ENCODE measurements at places on chromosomes 5 and 9. TPM values are rescaled to one million over a fixed set of nuclear protein-coding genes. Genes with fewer than 3 reads are reported as not detected.

The CDH10 gene
- total RNA-seq, result 15.8 TPM

The TOPORS gene
- 20.7 TPM for total RNA-seq

The INIP gene
- total RNA-seq, result 20.8 TPM

The FGD3 gene
- 1.1 TPM for total RNA-seq

The NFIB gene
- total RNA-seq, result 120 TPM

The HTR4 gene
- total RNA-seq, result not detected

The SYK gene
- total RNA-seq, result 0.36 TPM

The FOXD4 gene
- 0.49 TPM for total RNA-seq

The GBGT1 gene
- 98.4 TPM for total RNA-seq

The CDX1 gene
- 0.59 TPM for total RNA-seq

The CD180 gene
- not detected for total RNA-seq

The LCN1 gene
- not detected for total RNA-seq

The SCGB3A2 gene
- total RNA-seq, result 1.4 TPM

The SLC23A1 gene
- total RNA-seq, result not detected

The RLN2 gene
- 1.4 TPM for total RNA-seq

The GFRA3 gene
- 0.13 TPM for total RNA-seq

The ADRA1B gene
- total RNA-seq, result not detected

The TMEM252 gene
- not detected for total RNA-seq

The HEMGN gene
- 0.44 TPM for total RNA-seq

The TRIM7 gene
- total RNA-seq, result not detected

The FANCG gene
- 41.4 TPM for total RNA-seq

The KCNV2 gene
- total RNA-seq, result not detected

The OLFM1 gene
- total RNA-seq, result 0.74 TPM

The CTXN3 gene
- 5.4 TPM for total RNA-seq

The CEL gene
- 4.2 TPM for total RNA-seq

The PCDHAC1 gene
- total RNA-seq, result 7.5 TPM

The EXOC3 gene
- total RNA-seq, result 43.9 TPM

The PDGFRB gene
- total RNA-seq, result 23.7 TPM

The IGFBPL1 gene
- 9.1 TPM for total RNA-seq

The NDST1 gene
- total RNA-seq, result 178 TPM

The MORN5 gene
- 0.64 TPM for total RNA-seq

The CPLANE1 gene
- total RNA-seq, result 25.8 TPM

The CACFD1 gene
- 34.3 TPM for total RNA-seq
